Vagina (tissue), 2 donors: ENCODE measurements at places on chromosomes 2 and 18.

- no peak for DNase-seq
Measured at GRCh38 chr18:9643549-9643948, 29.2 kb upstream of the PPP4R1 start.

DNA sequence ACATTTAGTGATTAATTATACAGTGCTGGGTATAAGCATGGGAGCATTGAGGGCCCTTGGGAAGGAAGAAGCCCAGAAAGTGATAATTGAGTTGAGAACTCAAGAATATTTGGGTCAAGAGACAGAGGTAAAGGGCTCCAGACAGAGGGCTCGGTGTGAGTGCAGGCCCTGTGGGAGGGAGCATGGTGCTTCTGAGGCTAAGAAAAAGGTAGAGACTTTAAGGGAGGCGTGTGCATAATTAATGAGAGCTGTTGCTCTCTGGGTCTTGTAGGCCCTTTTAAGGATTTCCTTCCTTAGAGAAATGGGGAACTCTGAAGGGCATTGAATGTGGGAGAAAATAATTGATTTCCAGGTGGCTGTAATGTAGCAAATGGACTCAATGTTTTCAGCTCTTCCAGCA is 735.0 kb upstream of the POU3F3 start:
- DNase-seq: no peak

GRCh38 chr2:174581491-174581890 is 16.1 kb downstream of the WIPF1 start:
- DNase-seq: no peak

- DNase-seq: no peak
Measured at GRCh38 chr2:230700447-230700846, 12.2 kb upstream of the CAB39 start.

DNA sequence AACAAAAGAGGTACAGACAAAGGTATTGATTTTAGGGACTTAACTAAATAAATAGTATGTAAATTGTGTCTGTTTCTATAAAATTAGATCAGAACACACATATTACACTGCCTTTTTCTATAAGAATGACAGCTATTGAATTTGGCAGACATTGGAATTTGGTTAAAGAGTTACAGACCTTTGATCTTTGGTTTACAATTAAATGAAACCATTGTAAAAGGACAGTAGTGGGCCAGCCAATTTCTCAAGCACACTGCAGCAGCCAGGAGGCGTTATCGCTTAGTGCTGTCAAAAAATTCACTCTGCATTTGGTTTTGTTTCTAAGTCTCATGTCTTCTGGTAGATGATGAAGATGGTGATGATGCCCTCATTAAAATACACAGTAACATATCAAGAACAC is 175.9 kb downstream of the NR4A2 start:
- no peak for DNase-seq
